ENCODE measurements at places on chromosomes 16 and 17. TPM values are rescaled to one million over a fixed set of nuclear protein-coding genes. Genes with fewer than 3 reads are reported as not detected.

Gene WNT3
- total RNA-seq, result 0.85 TPM

Gene PITPNM3
- total RNA-seq, result 0.34 TPM

Gene NQO1
- total RNA-seq, result 427 TPM

Gene TUBG2
- 7.7 TPM for total RNA-seq

DNA sequence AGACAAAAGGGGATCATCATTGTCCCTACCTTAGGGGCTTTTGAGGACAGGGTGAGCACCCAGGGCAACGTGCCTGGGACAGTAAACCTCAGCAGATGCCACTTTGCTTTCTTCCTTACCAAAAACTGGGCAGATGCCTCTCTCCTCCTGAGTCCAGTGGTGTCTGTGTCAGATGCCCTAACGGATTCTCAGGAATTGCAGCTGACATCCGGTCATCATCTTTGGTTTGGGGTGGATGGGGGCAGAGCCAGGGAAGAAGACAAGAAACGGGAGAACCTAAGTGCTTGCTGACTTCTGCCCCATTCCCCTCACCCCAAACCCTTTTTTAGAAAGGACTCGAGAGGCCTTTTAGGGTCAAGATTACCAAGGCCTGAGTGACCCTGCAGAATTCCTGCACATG lies 187.5 kb downstream of the MSI2 start:
- no peak for DNase-seq

DNA sequence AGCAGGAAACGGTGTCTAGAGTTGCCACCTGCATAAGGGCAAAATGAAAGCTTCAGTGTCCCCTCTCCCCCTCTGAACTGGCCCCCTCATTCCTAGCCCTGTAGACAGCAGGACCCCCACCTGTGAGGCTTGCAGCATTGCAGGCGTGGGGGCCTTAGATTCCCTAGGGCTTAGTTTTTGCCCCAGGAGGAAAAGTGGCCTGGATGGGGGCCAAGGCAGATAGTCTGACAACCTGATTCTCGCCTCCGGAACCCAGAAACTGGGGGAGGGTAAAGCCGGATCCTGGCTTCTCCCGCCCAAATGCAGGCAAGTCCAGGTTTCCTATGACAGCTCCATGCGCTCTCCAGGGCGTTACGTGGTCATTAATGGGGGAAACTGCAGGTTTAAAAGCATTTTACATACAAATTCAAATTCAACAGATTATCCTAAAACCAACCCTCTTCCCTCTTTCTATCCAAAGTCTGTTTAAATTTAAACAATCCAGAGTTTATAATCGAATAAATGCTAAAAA lies 678 bp upstream of the HOXB6 start:
- peak; percentile 36 for DNase-seq

DNA sequence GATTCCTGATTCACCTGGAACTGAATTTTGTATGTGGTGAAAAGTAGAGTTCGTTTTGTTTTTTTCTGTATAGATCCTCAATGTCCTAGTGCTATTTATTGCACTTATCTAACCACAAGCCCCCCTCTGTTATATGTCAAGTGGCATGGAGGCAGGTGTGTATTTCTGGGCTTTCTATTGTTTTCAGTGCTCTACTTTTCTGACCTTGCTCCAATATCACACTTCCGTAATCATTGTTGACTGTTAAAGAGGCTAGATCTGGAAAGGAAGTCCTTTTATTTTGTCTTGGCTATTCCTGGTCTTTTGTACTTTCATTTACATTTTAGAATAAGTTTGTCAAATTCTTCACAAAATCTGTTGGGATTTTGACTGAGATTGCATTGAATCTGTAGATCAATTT lies 26.8 kb upstream of the FBXO47 start:
- peak; percentile 56 for DNase-seq
